ENCODE measurements at places on chromosomes 7 and 10.

- no peak for DNase-seq
Observed at GRCh38 chr7:1526271-1526754, 4.2 kb upstream of the MAFK start.

- no peak for DNase-seq
Observed at GRCh38 chr10:59631237-59631636, 78.4 kb downstream of the SLC16A9 start.

DNA sequence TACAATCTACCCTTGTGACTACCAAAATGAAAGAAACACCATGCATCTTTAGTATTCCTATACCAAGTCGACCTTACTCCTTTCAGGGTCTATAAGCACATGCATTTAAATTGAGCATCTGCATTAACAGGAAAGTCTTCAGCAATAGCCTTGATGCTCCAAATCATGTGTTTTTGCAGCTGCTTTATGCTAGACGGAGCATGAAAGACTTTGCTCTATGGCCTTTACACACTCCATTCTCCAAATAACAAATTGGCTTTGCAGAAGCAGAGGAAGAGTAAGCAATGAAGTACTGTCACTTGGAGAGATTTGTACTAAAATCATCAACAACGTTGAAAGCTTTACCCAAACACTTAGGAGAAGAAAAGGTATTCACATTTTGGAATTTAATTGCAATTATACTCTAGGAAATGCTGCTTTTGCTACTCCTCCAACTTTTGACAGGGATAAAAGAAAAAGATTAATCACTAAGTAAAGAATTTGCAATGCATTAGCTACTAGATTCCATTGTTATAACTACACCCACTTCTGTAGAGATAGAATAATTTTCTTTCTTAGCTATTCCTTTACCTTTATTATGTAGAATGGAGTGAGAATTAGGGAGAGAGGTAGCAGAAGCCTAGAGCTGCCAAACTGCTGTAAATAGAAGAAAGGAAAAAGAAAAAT is 131.8 kb downstream of the SEMA3E start:
- DNase-seq, result no peak

DNA sequence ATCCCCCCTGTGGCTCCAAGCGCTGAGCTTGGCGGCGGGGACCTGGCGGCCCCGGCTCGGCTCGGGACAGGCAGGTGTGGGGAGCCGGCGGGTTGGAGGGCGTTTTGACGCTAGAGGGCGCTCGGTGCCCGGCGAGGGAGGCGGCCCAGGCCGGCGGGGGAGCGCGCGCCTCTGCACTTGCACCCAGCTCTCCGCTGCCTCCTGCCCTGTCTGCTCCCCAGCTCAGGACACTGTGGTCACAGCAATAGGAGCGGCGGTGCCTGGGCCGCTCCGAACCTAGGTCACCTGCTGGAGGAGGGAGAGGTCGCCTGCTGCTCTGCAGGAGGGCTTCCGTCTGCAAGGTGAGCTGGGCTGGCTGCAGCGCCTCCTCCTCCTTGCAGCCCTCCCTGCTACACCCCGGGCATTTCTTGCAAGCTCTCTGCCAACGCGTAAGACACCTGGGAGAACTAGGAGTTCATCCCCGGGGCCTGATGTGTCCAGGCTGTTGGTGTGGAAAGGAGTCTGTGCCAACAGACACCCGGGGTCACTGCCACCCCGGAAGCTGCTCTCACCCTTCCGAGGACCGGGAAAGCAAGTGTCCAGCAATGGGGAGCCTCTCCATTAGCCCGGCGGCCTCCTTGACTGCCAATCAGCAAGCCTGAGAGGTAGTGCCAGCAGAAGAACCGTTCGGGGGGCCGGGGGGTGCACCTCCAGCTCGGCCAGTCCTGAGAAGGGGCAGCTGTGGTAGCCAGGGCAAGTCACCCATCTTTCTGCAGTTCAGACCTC is 620.4 kb downstream of the GALNT17 start:
- DNase-seq, result peak; percentile 20

- DNase-seq, result no peak
Observed at GRCh38 chr7:20164425-20165145, 52.6 kb downstream of the MACC1 start.

DNA sequence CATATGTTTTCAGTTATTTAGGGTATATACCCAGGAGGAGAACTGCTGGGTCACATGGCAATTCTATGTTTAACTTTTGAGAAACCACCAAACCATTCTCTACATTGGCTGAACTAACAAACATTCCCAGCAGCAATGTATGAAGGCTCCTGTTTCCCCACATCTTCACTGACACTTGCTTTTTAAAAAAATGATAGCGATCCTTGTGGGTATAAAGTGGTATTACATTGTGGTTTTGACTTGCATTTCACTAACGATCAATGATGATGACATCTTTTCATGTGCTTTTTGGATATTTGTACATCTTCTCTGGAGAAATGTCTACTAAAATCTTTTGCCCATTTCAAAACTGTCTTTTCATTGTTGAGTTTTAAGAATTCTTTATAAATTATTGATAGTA is 51.2 kb upstream of the ANAPC16 start:
- DNase-seq, result no peak

DNA sequence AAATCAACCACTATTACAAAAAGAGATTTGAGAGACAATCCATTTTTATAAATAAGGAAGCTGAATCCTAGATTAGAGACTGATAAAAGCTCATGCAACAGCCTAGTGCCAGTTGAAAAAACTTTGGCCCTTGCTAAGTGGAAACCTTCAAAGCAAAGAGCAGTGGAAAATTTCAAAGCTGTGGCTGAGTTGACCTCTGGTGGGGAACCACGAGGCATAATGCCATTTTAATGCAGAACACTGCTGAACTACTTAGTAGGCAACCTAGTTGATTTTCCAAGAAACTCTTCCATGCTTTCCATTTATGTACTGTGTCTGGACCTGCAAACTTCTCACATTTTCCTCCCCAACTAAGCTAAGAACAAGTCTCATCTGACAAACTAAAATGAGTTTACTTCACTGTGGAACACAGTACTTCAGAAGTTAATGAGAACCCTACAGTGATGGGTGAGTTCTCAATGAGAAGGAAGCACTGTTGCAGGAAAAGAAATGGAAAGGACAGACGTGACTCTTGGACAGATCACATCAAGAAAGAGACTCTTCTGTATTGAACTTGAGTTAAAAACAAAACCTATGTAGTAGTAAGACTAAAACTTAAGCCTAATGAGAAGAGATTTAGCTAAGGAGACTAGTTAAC is 19.5 kb downstream of the FZD9 start:
- DNase-seq, result no peak

GRCh38 chr7:149442924-149443323 is 17.9 kb downstream of the ZNF777 start:
- DNase-seq, result no peak

GRCh38 chr7:151660141-151660540 is 140.4 kb upstream of the RHEB start:
- no peak for DNase-seq

DNA sequence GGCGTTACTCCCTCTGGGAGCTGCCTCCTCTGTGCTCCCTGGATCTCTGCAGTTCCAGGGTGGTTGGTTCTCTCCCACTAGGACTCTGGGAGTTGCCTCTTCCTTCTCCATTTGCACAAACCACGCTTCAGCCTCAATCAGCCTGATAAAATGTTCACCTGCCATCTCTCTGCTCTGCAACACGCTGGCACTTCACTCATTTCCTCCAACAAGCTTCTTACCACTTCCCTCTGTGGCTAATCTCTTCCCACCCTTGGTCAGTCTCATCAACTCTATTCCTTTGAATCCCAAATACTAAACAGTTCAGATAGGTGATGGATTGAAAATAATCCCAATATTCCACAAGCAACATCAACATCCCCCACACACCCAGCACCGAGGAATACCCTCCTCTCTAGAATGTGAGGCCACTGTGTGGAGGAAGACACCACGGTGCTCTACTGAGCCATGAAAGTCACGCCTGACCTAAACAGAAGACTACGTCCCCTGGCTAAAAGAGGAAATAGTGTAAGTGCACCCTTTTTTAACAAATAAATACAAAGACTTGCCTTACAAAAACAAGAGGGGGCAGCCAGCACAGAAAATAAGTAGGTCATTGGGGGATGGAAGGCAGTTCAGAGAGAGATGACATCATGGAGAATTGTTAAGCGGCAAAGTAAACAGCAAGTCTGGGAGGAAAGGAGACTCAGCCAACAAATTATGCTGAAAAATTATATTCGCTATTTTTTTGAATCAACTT is 1.9 kb upstream of the FAM170B start:
- DNase-seq, result no peak

GRCh38 chr7:36969376-36969775 is 245.1 kb upstream of the AOAH start:
- DNase-seq, result no peak

DNA sequence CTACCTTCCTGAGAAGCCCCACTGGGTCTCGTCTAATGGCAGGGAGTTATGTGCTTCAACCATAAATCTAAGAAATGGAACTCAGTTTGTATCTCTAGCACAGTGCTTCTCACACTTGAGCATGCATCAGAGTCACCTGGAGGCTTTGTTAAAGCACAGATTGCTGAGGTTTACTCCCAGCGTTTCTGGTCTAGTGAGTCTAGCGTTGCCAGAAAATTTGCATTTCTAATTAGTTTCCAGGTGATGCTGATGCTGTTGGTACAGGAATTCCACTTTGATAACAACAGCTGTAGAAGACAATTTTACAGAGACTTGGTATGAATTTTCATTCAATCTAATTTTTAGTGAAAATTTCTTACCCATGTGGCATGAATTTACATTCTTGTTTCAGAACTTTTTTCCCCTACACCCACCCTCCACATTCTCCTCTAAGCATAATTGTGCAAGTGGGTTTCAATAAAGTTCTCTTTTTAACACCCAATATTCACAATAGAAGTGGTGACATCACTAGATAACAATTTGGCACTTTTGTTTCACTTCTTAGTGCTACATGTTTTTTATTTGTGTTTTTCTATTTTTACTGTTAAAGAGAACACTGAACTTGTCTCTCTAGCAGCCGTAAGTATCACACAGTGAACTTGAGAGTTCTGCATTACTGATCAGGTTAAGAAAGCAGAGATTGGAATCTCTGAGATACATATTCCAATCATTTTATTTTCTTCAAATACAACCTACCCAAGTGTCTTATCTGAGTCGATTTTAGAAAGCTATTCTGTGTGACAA is 48.4 kb upstream of the BET1 start:
- no peak for DNase-seq

DNA sequence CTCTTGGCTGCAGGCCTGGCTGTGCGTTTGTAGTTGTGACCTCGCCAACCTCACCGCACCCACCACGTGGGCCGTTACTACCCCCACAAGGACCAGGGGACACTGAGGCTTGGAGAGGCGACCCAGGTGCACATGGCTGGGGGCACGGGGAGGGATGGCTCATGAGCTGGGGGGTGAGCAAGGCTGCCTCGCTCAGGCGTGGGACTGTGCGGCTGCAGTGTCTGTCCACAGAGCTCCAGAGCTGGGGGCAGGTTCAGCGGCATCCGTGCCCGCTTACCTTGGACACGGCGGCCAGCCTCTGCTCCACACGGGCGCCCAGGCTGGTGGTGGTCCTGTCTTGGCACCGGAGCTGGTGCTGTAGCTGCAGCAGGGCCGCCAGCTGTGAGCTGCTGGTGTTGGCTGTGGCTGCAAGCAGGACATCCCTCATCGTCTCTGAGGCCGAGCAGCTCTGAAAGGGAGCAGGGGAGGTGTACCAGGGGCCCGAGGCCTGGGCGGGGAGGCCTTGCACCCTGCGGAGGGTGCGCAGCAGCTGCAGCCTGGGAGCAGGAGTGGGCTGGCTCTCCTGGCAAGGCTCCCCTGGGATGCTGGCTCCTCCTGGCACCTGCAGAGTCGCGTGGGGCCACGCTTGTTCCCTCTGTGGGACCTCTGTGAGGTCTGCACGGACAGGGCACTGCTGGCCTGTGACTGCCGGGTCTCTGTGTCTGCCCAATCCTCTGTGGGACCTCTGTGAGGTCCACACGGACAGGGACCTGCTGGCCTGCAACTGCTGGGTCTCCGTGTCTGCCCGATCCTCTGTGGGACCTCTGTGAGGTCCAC is 60.0 kb upstream of the NKX6-2 start:
- DNase-seq, result no peak

DNA sequence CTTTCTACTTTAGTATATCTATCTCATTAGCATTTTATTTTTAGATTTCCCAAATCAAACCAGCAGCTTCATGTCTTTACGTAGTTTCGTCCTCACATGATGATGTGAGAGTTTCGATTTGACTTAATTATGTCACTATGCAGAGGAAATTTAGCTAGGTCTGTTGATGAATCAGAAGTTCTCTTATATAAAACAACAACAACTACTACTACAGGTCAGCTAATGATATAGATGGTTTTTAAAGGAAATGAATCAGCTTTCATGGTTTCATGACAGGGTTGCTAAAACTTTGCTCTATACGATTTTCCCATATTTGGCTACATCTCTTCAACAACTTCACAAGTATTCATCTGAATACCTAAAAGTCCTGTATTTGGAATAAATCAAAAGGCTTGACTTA is 28.6 kb downstream of the JAZF1 start:
- DNase-seq, result no peak

DNA sequence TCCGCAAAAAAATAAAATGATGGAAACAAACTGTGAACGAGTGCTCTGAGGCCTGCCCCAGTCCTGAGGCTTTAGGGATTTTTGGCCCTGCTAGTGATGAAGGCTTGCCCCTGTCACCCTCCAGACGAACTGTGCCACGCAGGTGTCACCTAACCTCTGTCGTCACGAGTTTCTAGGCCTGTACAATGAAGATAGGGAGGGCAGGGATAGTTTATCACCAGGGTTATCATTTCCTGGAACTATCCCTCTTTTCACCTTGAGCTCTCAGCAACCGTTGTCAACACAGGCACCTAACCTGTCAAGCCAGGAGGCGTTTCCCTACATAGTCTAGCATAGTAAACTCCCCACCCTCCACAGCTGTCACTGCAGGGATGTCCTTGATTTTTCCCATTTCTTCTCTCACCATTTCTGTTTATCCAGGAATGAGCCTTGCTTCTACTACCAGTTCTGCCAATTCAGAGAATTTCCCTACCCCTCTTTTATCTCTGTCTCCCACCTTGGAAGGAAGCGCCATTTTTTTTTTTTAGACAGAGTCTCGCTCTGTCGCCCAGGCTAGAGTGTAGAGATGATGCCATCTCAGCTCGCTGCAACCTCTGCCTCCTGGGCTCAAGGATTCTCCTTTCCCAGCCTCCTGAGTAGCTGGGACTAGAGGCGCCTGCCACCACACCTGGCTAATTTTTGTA is 2.2 kb upstream of the ACHE start:
- no peak for DNase-seq

- DNase-seq, result no peak
Observed at GRCh38 chr10:132270256-132270655, 37.5 kb downstream of the STK32C start.

- no peak for DNase-seq
Observed at GRCh38 chr10:18660816-18661431, 1.7 kb downstream of the ARL5B start.
